ENCODE measurements at places on chromosomes 11 and 22. TPM values are rescaled to one million over a fixed set of nuclear protein-coding genes. Genes with fewer than 3 reads are reported as not detected.

DNA sequence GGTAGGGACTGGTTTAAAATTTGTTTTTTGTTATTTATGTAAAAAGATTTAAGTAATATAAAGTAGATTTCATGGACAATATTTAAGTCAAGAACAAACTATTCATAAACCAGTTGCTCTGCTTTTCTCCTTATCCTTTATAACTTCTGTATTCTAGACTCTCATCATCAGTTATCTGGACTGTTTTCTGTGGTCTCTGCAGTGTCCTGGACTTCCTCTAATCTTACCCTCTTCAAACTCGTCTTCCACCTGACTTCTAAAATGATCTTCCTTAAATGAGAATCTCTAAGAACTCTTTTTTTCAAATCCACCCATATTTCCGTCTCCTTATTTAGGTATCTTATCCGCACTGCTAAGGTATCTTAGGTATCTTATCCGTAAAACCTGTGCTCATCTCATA, 8.1 kb downstream of the RRM1 start:
- no peak for DNase-seq

Gene TBX1
- total RNA-seq: 4.8 TPM

GRCh38 chr11:34027516-34028408, 23.8 kb upstream of the CAPRIN1 start:
- DNase-seq: no peak

- no peak for DNase-seq
These were observed 28.1 kb upstream of the IGSF9B start for GRCh38 chr11:133984828-133985227.

Gene RIMBP3B
- total RNA-seq: 0.10 TPM

Gene LARGE2
- total RNA-seq: 6.8 TPM

- no peak for DNase-seq
These were observed 6.9 kb downstream of the BDNF start for GRCh38 chr11:27693398-27693797.

- no peak for DNase-seq
These were observed 34.6 kb upstream of the CD81 start for GRCh38 chr11:2342557-2342956.

- no peak for DNase-seq
These were observed 120.9 kb downstream of the GALNT18 start for GRCh38 chr11:11500744-11501487.

DNA sequence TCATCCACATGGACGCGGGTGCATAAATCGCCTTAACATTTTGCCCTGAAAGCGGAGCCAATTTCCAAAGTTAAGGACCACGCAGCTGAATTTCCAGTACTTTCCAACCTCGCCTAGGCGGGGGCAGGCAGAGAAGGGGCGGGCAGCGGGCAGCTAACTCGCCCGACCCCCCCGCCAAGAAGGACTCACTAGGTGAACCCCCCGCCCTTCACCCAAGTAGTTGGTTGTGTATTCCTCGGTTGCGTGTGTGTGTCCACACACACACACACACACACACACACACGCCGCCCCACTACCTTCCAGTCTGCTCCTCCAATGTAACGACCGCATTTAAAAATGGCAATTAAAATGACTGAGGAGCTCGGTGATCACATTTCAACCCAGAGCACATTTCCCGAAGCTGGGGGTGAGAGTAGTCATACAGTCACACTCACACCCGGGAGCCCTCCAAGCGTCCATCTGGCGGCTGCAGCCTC, 1.4 kb downstream of the TENM4 start:
- no peak for DNase-seq

Gene OR4D5
- total RNA-seq: not detected

GRCh38 chr11:117882311-117882905, 6.0 kb upstream of the FXYD6 start:
- DNase-seq: no peak

DNA sequence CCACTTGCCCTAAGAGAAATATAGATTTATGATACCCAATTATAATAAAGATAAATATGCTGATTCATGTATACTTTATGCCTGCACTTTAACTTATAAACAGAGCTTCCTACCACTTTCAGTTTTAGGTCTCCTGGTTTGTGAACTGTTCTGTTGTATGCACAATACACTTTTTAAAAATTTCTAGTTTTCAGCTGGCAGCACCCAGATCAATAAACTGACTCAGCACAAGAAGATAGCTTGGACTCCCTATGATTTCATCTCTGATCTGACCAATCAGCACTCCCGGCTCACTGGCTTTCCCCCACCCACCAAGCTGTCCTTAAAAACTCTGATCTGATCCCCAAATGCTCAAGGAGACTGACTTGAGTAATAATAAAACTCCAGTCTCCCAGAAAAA, 33.5 kb upstream of the FAM181B start:
- no peak for DNase-seq

Gene PHLDB1
- total RNA-seq: 74.3 TPM

Gene MAJIN
- total RNA-seq: not detected

GRCh38 chr11:131829725-131830124, 459.3 kb downstream of the NTM start:
- no peak for DNase-seq

DNA sequence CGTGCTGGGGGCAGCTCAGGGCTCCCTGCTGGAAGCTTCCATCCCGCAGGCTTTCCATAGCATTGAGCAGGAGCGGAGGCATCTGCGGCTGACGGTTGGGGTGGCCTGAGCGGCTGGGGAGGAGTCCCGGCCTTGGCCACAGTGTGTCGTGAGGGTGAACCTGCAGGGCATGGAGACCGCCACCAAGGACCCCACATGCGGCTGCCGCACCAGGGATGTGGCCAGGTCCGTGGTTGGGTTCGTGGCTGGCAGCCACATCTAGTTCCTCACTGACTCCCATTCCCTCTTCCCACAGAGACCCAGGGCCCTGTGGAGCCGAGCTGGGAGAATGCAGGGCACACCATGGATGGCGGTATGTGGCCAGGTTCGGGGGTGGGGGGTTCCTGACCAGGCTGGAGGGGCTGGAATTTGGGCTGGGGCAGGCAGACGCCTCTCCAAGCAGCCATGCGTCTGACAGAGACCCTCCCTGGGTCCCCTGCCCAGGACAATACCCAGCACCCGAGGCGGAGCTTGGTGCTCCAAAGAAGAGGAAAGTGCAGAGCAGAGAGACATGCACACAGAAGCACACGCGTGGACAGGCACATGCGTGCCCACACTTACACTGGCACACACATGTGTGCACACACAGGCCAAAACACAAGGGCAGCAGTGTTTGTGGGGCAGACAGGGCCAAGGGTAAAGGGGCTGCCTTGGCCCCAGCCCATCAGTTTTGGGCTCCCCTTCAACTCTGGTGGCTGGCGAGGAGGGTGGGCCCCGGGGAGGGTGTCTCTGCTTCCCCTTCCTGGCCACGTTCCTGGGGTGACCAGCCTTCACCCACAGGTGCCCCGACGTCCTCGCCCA, 2.7 kb downstream of the MUC5B start:
- DNase-seq: no peak

DNA sequence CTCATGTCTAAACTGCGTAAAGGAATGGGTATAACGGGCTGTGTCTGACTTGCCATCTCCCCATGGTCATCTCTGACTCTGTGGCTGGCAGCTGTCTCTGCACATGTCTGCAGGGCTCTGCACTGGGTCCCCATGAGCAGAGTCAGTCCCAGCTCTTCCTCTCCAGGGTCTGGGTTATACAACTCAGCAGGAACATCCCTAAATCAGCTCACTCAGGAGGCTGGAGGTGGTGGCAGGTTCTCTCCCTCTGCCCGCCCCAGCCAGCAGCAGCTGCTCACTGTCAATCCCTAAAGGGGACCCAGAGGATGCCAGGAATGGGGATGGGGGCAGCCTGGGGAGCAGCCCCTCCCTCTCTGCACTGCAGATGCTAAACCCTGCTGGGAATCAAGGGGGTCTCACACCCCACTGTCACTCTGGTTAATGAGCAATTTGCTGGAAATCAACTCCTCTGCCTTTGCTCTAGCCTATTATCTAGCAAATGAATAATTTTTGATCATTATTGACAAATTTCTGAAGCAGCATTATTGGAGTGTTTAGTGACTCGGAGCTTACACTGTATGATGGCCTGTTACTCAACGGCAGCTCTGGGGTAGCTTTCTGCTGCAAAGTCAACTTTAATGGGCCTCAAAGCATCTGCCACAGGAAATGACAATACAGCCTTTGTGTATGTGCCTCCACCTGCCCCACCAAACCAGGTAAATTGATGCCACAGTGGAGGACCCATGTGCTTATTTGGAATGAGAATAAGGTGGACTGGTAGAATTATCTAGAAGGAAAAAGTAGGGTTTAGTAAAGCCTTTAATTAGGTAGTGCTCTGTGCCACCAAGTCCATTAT, 55.7 kb upstream of the SHANK2 start:
- DNase-seq: no peak

Gene SLCO2B1
- total RNA-seq: 9.8 TPM
